ENCODE measurements at places on chromosomes 4 and X.
A peak's percentile ranks its signal among the peaks of the same experiment; 100 is the strongest.

- no peak for DNase-seq
These were observed 117.3 kb downstream of the CHM start for GRCh38 chrX:85930099-85930498.

GRCh38 chr4:82491251-82491960 is 61.0 kb downstream of the ENOPH1 start:
- no peak for DNase-seq

GRCh38 chrX:133985164-133985966 is at the start of gene GPC3:
TSS of gene GPC3 (minus strand) at chrX:133985594.
- DNase-seq = peak; percentile 59

- no peak for DNase-seq
These were observed 175.5 kb downstream of the RAPGEF2 start for GRCh38 chr4:159278399-159278798.

GRCh38 chr4:180058691-180059215 is 2184.4 kb upstream of the TENM3 start:
- peak; percentile 65 for DNase-seq
